ENCODE measurements at places on chromosomes 6 and 20. TPM values are rescaled to one million over a fixed set of nuclear protein-coding genes. Genes with fewer than 3 reads are reported as not detected.

The BMP6 gene
- total RNA-seq, result 0.21 TPM

The EFCAB8 gene
- 0.45 TPM for total RNA-seq

The SOX4 gene
- 1.5 TPM for total RNA-seq

The TNFRSF6B gene
- not detected for total RNA-seq

The COL9A1 gene
- total RNA-seq, result 0.17 TPM

The MRAP2 gene
- total RNA-seq, result 0.11 TPM

The NR2E1 gene
- total RNA-seq, result not detected

The TP53INP2 gene
- 9.2 TPM for total RNA-seq

The WRNIP1 gene
- total RNA-seq, result 48.5 TPM

The HLA-DQB2 gene
- 2.0 TPM for total RNA-seq

The MUCL3 gene
- not detected for total RNA-seq

The FOXC1 gene
- not detected for total RNA-seq

The SLC22A2 gene
- not detected for total RNA-seq

The SMLR1 gene
- total RNA-seq, result not detected

The LY6G5C gene
- total RNA-seq, result 5.0 TPM

The ALDH8A1 gene
- total RNA-seq, result 1.2 TPM

GRCh38 chr20:22339091-22339881 is 245.1 kb downstream of the FOXA2 start:
- peak; percentile 34 for ATAC-seq

- peak; percentile 99 for ATAC-seq
Observed at GRCh38 chr20:18566892-18567738, at the start of gene SMIM26. Gene SMIM26 (plus strand): TSS chr20:18567432. CDS start chr20:18567479, 47 bp downstream.

DNA sequence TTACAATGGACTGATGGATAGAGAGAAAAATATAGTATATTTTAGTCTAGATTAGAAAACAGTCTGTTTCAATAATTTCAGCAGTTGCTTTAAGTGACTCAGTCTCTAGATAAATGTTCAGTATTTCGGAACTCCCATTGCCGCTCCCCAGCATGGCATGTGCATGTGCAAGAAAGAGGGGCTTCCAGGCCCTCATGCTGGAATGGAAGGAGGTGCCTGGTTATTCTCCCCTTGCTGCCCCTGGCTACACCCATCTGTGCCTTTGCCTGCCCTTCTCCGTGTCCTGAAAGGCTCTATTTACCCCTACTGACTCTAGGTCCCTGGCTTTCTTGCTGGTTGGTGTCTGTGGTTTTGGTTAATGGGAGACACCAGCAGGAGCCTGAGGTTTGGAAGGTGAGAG is 115.7 kb upstream of the IFNGR1 start:
- no peak for ATAC-seq

DNA sequence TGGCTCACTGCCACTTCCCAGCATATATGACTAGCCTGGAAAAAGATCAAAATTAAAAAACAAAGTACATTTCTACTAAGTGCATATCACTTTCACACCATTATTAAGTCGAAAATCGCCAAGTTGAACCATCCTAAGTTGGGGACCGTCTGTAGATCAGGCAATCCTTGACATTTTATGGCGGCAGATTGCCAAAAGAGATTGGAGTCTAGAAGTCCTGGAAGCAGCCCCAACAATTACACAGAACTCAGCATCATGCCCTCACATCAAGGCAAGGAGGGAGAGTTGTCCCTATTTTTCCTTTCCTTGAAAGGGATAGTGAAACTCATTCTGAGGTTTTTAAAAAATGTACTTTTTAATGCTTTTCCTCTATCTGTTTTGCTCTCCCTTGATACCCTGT is 30.7 kb downstream of the SLC22A3 start:
- ATAC-seq, result no peak

GRCh38 chr6:168884050-168884645 is 369.5 kb downstream of the THBS2 start:
- ATAC-seq, result peak; percentile 72

DNA sequence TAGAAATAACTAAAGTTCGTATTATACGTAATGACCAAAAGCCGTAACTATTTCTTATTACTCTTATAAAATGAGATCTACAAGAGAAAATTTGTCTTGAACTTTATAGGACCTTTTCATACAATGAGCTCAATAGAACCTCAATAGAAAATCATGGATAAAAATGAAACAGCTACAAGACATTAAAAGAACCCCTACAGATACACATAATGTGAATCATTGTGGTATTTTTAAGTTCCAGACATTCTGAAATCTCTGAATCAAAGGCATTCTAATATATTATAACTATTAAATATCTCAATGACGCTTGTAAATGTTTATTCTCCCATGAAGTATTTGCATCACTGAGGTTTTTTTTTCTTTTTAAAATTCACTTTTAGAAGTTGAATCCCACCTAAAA is 22.2 kb upstream of the POU3F2 start:
- ATAC-seq, result no peak

- ATAC-seq, result no peak
Observed at GRCh38 chr6:57315111-57315510, 2.3 kb upstream of the PRIM2 start.

GRCh38 chr20:37396416-37397075 is 50.6 kb downstream of the SRC start:
- ATAC-seq, result no peak

DNA sequence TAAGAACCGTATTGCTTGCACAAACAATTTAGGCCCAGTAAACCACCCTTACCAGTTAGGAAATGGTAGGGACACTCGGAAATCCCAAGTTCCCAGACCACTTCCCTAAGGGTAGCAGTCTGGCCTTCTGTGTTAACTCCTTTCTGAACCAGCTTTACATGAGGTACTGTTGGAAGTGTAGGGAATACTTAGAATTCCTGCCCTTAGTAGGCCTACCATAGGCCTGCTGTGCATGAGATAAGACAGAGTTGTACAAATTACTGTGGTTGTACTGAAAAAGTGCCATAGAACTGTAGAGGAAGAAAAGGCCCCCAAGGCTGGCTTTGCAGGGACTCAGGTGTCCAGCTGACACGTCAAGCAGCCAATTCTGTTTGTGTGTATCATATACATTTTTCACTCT is 11.1 kb downstream of the RPRD1B start:
- no peak for ATAC-seq

DNA sequence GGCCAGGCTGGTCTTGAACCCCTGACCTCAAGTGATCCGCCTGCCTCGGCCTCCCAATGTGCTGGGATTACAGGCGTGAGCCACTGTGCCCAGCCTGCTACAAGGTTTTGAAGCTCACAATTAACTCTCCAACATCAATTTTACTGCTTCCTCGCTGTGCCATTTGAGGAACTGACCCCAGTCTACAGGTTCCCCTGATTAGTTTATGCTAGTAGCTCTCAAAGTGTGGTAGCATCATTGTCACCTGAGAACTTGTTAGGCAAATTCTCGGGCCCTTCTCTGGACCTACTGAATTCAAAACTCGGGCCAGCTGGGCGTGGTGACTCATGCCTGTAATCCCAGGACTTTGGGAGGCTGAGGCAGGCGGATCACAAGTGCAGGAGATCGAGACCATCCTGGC is 49.4 kb downstream of the MCUR1 start:
- no peak for ATAC-seq

DNA sequence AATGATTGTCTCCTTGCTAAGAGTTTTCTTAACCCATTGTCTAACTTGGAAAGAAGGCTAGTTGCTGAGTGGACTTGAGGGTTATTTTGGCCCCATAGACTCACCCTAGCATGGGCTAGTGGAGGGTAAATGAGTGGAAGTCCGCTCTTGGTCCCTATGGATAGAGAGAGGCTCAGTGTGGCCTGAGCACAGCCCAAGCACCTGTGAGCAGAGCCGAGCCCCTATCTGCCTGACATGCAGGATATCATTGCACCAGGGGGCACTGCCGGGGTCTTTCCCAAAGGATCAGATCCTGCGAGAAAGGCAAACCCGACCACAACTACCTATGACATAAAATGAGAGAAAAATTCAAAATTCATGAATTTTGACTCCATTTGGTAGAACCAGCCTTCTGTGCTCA is 70.6 kb upstream of the GGTLC1 start:
- no peak for ATAC-seq

GRCh38 chr6:11987386-11987785 is 24.7 kb upstream of the HIVEP1 start:
- no peak for ATAC-seq

GRCh38 chr6:6942831-6943230 is 164.9 kb upstream of the RREB1 start:
- ATAC-seq, result peak; percentile 28

DNA sequence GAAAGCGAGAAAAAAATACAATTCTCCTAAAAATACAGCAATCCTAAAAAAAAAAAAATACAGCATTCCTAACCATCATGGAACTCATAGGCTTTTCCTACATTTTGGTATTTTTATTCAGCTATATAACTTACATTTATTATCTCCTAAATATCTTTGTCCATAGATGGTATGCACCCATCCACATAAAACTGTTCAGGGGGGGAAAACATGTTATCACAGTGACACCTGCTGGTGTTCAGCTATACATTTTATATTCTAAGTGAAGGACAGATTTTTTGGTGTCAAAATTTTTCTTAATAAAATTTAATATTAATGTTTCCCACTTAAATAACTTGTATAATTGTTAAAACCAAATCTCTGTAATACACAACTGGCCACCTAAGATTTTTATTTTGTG is 58.0 kb downstream of the BLOC1S5 start:
- no peak for ATAC-seq

- no peak for ATAC-seq
Observed at GRCh38 chr20:11691766-11692165, 225.9 kb upstream of the BTBD3 start.

- no peak for ATAC-seq
Observed at GRCh38 chr6:160396292-160396691, 48.1 kb downstream of the SLC22A3 start.

DNA sequence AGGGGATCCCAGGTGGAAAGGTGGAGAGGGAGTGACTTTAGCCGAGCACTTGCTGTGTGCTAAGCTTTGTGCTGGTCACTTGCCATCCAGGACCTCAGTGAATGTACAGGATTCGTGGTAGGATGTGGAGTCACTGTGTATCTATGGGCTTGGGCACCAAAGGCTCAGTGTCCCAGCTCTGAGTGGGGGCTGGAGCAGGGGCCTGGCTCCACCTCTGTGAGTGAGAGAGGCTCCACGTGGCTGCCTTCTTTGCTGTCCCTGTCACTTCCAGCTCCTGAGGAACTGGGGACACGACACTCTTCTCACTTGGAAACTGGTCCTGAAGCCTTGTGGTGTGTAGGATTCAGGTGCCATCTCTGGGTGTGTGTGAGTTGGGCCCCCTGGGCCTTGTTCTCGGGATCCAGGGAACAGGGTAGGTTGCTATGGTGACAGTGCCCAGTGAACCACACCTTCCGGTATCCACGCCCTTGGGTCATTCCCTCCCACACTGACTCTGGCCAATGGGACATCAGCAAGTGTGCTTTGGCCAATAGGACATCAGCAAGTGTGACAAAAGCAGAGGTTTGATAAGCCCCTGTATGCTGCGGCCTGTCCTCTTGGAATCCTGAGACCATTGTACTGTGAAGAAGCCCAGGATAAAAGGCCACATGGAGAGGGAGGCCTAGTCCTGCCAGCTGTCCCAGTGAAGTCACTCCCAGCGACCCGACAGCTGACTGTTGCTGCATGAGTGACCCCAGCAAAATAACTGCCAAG is 87.7 kb downstream of the CDH22 start:
- no peak for ATAC-seq

- no peak for ATAC-seq
Observed at GRCh38 chr20:63134201-63134612, 81.7 kb downstream of the YTHDF1 start.

- no peak for ATAC-seq
Observed at GRCh38 chr6:170289951-170290295, 955 bp downstream of the DLL1 start.

GRCh38 chr6:21909321-21909720 is 315.8 kb downstream of the SOX4 start:
- ATAC-seq, result no peak

GRCh38 chr6:32659856-32660595 is 6.4 kb downstream of the HLA-DQB1 start:
- no peak for ATAC-seq

DNA sequence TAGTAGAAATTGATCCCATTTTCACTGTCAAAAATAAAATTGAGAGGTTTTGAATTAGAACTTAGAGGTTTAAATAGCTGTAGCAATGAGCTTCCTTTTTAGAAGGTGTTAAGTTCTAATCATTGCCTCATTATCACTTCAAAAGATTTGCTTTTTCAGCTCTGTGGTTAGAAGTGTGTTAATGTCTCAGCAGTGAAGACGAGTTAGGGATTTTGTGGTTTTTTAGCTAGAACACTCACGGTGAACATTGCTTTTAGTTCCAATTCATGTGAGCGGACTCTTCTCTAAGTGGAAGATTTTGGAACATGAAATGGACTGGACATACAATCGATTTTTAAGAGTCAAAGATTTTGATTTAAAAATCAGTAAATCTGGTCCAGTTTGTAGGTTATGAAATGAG is 12.7 kb upstream of the IFNGR1 start:
- ATAC-seq, result peak; percentile 51

- ATAC-seq, result no peak
Observed at GRCh38 chr6:55898342-55898741, 23.0 kb upstream of the BMP5 start.

DNA sequence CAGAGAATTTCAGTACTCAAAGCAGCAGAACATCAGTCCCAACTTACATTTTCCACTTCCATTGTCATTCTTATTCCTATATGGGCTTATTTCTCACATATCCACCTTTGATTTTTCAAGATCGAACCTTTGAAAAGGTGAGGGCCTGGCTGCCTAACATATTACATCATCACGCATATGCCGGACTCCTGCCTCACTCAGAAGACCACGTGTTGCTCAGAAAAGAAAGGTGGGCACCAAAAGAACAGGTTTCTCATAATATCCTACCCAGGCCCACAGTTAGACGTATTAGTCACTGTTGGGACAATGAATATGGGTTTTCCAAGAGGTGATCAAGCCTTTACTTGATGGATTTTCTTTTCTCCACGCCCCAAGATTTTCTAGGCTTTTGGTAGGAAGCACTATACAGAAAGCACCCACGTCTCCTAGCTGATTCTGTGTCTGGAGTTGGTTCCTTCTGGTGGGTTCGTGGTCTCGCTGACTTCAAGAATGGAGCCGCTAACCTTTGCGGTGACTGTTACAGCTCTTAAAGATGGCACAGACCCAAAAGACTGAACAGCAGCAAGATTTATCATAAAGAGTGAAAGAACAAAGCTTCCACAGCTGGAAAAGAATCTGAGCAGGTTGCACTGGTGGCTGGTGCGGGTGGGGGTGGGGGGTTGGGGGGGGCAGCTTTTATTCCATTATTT is 168.9 kb downstream of the ATXN1 start:
- ATAC-seq, result no peak

DNA sequence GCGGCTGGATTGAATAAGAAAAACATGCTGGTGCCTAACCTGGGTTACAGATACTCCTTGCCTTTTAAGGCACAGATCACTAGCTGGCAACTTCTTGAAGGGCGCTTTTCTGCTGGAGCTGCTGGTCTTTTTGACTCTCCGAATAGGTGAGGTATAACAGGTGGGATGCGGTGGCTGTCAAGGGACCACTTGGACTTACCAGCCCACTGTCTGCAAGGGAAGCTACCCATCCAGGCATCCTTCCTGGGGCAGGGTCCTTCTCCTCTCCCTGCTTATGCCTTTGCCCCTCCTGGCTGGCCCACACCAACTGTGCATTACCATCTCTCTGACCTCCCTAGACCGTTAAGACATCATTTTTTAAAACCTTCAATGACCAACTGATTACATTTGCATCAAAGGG is 57.4 kb downstream of the NPEPL1 start:
- no peak for ATAC-seq
